ENCODE measurements at places on chromosomes 6 and 20. TPM values are rescaled to one million over a fixed set of nuclear protein-coding genes. Genes with fewer than 3 reads are reported as not detected.

DNA sequence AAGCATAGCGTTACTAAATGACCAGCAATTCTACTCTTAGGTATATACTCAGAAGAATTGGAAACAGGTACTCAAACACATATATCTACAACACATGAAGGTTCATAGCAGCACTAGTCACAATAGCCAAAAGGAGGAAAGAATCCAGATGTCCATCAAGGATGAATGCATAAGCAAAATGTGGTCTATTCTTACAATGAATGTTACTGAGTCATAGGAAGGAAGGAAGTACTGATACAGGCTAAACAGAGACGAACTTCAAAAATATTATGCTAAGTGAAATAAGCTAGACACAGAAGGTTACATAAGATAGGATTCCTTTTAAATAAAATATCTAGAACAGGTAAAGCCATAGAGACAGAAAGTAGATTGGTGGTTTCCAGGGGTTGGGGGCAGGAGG, 93.5 kb downstream of the MAP3K7 start:
- no peaks in the 10 kb centered on the region for H3K27me3 ChIP-seq
- H3K4me1 ChIP-seq, result peaks cover 13% of the 10 kb centered on the region
- H3K27ac ChIP-seq, result no peak overlapping the region
- peak; percentile 64 for DNase-seq

The TFAP2A gene
- 29.4 TPM for total RNA-seq

DNA sequence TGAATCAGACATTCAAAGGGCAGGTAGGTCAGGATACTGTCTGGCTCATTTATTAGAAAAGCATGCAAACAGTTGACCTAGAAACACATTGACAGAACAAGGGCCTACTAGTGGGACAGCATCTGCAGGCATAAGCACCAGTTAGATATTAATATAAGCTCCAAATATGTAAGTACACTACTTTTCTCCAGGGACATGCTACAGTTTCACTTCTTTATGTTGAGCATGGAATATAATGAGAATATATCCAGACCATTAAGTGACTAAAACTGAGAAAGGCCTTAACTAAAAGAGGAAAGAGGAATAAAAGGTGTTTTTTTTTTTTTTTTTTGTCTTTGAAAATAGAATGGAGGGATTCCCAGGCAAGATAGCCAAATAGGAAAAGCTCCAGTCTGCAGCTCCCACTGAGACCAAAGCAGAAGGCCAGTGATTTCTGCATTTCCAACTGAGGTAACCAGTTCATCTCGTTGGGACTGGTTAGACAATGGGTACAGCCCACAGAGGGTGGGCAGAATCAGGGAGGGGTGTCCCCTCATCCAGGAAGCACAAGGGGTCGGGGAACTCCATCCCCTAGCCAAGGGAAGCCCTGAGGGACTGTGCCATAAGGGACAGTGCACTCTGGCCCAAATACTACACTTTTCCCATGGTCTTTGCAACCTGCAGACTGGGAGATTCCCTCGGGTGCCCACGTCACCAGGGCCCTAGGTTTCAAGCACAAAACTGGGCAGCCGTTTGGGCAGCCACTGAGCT, 251.6 kb downstream of the PHF3 start:
- H3K27ac ChIP-seq, result no peak overlapping the region
- no peak for DNase-seq
- no peak overlapping the region for H3K4me3 ChIP-seq
- no peaks in the 10 kb centered on the region for H3K27me3 ChIP-seq

DNA sequence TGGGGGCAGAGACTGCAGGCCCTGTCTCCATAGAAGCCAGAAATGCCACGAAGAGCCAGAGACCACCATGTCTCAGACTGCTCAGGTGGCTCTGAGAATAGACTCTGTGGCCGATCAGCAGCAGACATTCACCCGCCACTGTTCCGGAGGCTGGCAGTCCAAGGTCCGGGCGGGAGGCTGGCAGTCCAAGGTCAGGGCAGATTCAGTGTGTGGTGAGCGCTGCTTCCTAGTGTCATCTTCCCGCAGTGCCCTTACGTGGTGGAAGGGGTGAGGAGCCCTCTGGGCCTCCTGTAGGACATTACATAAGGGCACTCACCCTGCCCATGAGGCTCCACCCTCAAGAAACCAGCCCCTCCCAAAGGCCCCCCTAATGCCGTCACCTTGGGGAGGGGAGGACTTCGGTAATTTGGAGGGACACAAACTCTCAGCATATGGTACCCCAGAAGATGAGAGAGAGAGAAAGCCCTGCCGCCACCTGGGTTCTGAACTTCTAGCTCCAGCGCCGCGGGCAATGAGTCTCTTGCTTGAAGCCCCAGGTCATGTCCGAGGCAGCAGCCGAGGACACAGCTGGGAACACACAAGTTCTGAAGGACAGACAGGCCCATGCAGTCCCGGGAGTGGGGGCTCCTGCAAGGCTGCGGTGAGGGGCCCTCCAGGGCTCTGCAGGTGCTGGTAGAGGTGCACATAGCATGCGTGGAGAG, 36.4 kb downstream of the DACT2 start:
- no peak overlapping the region for H3K4me3 ChIP-seq
- peaks cover 25% of the 10 kb centered on the region for H3K27me3 ChIP-seq
- no peaks in the 10 kb centered on the region for H3K4me1 ChIP-seq
- no peak for DNase-seq

DNA sequence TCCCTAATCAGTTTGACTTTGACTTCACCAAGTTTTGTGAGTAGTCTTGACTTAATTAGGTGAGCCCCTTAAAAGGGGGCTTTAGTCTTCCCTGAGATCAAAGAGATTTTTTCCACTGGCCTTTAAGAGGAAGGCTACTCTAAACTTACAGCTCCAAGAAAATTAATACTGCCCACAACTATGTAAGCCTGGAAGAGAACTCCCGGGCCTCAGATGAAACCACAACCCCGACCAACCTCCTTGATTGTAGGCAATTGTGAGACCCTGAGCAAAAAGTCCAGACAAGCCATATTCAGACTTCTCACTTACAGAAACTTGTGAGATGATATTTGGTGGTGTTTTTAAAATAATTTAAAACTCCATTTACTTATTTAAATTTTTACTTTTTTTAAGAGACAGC, 18.1 kb downstream of the SNX3 start:
- no peak overlapping the region for H3K4me3 ChIP-seq
- H3K27me3 ChIP-seq, result no peaks in the 10 kb centered on the region
- DNase-seq, result no peak

The LRRN4 gene
- total RNA-seq, result 0.44 TPM

GRCh38 chr20:47857569-47858464, 72.5 kb upstream of the SULF2 start:
- no peaks in the 10 kb centered on the region for H3K27me3 ChIP-seq
- H3K4me1 ChIP-seq, result peaks cover 5% of the 10 kb centered on the region
- DNase-seq, result no peak
- no peak overlapping the region for H3K4me3 ChIP-seq
- no peaks in the 10 kb centered on the region for H3K36me3 ChIP-seq

The SLC35D3 gene
- not detected for total RNA-seq

The GNAS gene
- 694 TPM for total RNA-seq

The CPNE5 gene
- 0.29 TPM for total RNA-seq

- H3K27ac ChIP-seq, result no peak overlapping the region
- no peaks in the 10 kb centered on the region for H3K27me3 ChIP-seq
- no peaks in the 10 kb centered on the region for H3K36me3 ChIP-seq
- no peak overlapping the region for H3K4me3 ChIP-seq
- peaks cover 53% of the 10 kb centered on the region for H3K4me1 ChIP-seq
- DNase-seq, result peak; percentile 54
Measured at GRCh38 chr20:20547221-20547875, 165.1 kb downstream of the RALGAPA2 start.

- H3K4me3 ChIP-seq, result no peak overlapping the region
- no peaks in the 10 kb centered on the region for H3K36me3 ChIP-seq
- H3K27ac ChIP-seq, result no peak overlapping the region
- DNase-seq, result peak; percentile 58
Measured at GRCh38 chr6:31597006-31597405, 4.2 kb upstream of the NCR3 start.

DNA sequence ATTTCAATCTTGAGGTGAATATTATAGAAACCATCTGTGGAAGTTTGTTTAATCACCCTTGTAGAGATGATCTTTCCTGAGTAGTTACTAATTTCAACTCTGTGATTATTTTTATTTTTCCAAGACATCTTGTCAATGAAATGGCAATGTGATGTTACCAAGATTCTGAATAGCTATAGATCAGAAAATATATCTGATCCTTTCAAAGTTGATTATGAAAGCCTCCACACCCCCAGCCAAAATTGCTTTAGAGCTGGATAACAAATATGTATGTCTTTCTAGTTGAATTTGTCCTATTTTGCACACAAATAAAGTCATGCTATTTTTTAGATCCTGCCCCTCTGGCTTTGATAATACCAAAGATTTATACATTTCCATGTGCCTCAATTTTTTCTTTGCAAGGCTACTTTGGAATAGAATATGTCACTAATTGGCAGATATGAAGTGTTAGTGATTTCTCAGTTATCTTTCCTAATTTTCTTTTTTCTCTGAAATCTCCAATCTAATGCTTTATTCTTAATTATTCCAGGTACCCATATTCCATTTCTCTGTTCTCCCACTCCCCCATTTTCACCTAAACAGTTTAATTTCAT, 5.0 kb downstream of the SIM1 start:
- H3K27me3 ChIP-seq, result no peaks in the 10 kb centered on the region
- no peak overlapping the region for H3K4me3 ChIP-seq
- no peaks in the 10 kb centered on the region for H3K4me1 ChIP-seq
- no peak overlapping the region for H3K27ac ChIP-seq
- DNase-seq, result no peak

- no peak for DNase-seq
- H3K4me3 ChIP-seq, result no peak overlapping the region
- H3K27me3 ChIP-seq, result no peaks in the 10 kb centered on the region
- H3K27ac ChIP-seq, result no peak overlapping the region
- no peaks in the 10 kb centered on the region for H3K36me3 ChIP-seq
Measured at GRCh38 chr6:165726965-165727381, 63.9 kb upstream of the PDE10A start.

- H3K4me1 ChIP-seq, result peaks cover 44% of the 10 kb centered on the region
- no peak for DNase-seq
- 0 out of 2 replicates have a peak, but pooled peaks cover 5% of the 10 kb centered on the region for H3K36me3 ChIP-seq
- H3K27ac ChIP-seq, result no peak within 1 kb of the TSS
- no peaks in the 10 kb centered on the region for H3K27me3 ChIP-seq
- H3K4me3 ChIP-seq, result no peak within 1 kb of the TSS
Measured at GRCh38 chr6:31655349-31656237, at the start of gene APOM. TSS of gene APOM (plus strand) at chr6:31655894. CDS start at chr6:31655967, 73 bp downstream.

DNA sequence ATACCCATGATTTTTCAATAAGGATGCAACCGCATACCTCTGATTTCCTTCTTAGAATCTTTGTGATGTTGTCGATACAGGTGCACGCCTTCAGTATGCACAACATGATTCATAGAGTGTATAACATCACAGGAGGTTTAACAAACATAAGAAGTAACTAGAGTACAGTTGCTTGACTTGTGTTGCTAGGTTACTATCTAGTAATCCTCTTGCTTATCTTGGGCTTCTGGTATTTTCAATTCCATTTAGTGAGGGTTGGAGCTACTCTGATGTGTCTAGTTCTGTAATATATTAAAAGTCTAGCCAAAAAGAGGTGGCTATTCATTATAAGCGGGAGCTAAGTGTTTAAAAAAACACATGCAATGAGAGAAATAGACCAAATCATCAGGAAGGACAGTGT, 85.5 kb upstream of the TENT5A start:
- no peak overlapping the region for H3K27ac ChIP-seq
- H3K36me3 ChIP-seq, result no peaks in the 10 kb centered on the region
- H3K27me3 ChIP-seq, result no peaks in the 10 kb centered on the region
- DNase-seq, result peak; percentile 20
- H3K4me1 ChIP-seq, result peaks cover 4% of the 10 kb centered on the region

- peaks cover 23% of the 10 kb centered on the region for H3K4me1 ChIP-seq
- peak overlapping the region; percentile 69 for H3K27ac ChIP-seq
- peak; percentile 27 for DNase-seq
- H3K27me3 ChIP-seq, result no peaks in the 10 kb centered on the region
Measured at GRCh38 chr6:138105880-138106664, 1.1 kb downstream of the PERP start.

- no peaks in the 10 kb centered on the region for H3K36me3 ChIP-seq
- peak overlapping the region; percentile 75 for H3K4me3 ChIP-seq
- no peaks in the 10 kb centered on the region for H3K27me3 ChIP-seq
- DNase-seq, result peak; percentile 29
- peaks cover 13% of the 10 kb centered on the region for H3K4me1 ChIP-seq
- H3K27ac ChIP-seq, result peak overlapping the region; percentile 70
Measured at GRCh38 chr6:169723200-169723909, 945 bp downstream of the PHF10 start.

The DDX43 gene
- total RNA-seq, result not detected

The TENT5A gene
- 6.4 TPM for total RNA-seq
